ENCODE measurements at places on chromosomes 5 and 9.

DNA sequence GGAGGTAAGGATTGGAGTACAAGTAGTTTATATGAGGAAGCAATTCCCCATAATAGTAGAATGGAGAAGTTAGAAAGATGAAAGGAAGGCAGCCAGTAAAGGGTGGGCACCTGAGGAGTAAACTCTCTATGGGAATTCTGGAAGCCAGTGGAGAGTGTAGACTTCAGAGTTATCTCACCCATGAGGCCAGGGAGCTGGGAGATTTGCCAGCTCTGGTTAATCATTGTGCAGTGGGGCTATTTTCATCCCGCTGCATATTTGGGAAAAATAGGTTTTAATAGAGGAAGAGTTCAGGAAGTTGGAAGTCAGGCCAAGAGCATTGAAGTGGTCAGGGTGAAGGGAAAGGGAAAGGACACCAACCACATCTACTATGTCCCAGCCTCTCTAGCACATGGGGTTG is 242.3 kb upstream of the BRINP1 start:
- no peak for ATAC-seq

GRCh38 chr9:123344192-123344949 is 11.6 kb upstream of the CRB2 start:
- ATAC-seq, result no peak

GRCh38 chr5:54109626-54110330 is 200.6 kb downstream of the ARL15 start:
- no peak for ATAC-seq

- no peak for ATAC-seq
Measured at GRCh38 chr9:120555839-120556238, 24.1 kb downstream of the CDK5RAP2 start.

Measured in activated CD4-positive, CD25-positive, alpha-beta regulatory T cell treated with anti-CD3 and anti-CD28 coated beads, Interleukin-2, amount 50 U/mL, for 24 hours (primary cell).